ENCODE measurements at places on chromosomes 13 and 19. TPM values are rescaled to one million over a fixed set of nuclear protein-coding genes. Genes with fewer than 3 reads are reported as not detected.

Gene IGSF23
- not detected for total RNA-seq

Gene IL4I1
- total RNA-seq = 10.3 TPM

Gene CPT1C
- 5.1 TPM for total RNA-seq

Gene CNFN
- not detected for total RNA-seq

Gene SHISA7
- total RNA-seq = not detected

Gene RASGRP4
- 0.86 TPM for total RNA-seq

Gene KLK1
- total RNA-seq = 1.1 TPM

Gene CADM4
- total RNA-seq = 0.34 TPM

Gene ATP4B
- total RNA-seq = not detected

Gene TARM1
- not detected for total RNA-seq

Gene AP1M2
- total RNA-seq = not detected

Gene FCGBP
- total RNA-seq = 18.0 TPM

Gene ADGRE3
- not detected for total RNA-seq

Gene ZNF682
- 4.8 TPM for total RNA-seq

Gene RXFP2
- total RNA-seq = not detected

Gene FFAR2
- total RNA-seq = not detected

Gene CAMSAP3
- total RNA-seq = 0.34 TPM
